Kidney epithelial cell (primary cell): ENCODE measurements at places on chromosomes 11 and 22. TPM values are rescaled to one million over a fixed set of nuclear protein-coding genes. Genes with fewer than 3 reads are reported as not detected.

- DNase-seq, result no peak
Observed at GRCh38 chr11:6397636-6398035, 7.4 kb downstream of the SMPD1 start.

DNA sequence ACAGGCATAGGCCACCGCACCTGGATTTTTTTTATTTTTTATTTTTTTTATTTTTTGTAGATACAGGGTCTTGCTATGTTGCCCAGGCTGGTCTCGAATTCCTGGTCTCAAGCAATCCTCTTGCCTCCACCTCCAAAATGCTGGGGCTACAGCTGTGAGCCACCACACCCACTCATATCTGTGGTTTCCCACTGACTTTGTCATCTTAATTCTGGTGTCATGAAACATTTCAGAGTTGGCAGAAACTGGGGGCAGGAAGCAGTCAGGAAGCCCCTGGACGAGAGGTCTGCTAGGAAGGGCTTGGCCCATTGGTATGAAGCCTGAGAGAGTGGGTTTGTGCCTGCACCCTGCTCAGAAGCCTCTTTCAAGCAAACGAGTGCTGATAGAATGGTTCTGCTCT, 49.1 kb downstream of the COMMD9 start:
- no peak for DNase-seq

- DNase-seq, result no peak
Observed at GRCh38 chr22:21697880-21698279, 32.1 kb downstream of the PPIL2 start.

DNA sequence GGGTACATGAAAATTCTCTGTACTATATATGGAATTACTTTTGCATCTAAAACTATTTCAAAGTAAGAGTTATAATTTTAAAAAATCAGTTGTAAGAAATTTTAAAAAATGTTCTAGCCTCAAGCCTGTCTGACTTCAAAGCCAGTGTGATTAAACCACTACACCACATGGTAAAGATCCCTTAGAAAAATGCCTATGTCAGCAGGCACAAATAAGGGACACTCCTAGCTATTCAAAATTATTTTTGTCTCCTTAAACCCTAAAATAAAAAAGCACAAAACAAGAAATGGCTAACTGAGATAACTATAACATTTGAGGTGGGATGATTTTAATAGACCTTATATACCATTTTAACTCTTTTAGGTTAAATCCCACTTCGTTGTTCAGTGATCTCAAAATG, 64.0 kb upstream of the LIN7C start:
- DNase-seq, result no peak

- DNase-seq, result peak; percentile 85
Observed at GRCh38 chr11:77705195-77705875, 67.7 kb upstream of the CLNS1A start.

DNA sequence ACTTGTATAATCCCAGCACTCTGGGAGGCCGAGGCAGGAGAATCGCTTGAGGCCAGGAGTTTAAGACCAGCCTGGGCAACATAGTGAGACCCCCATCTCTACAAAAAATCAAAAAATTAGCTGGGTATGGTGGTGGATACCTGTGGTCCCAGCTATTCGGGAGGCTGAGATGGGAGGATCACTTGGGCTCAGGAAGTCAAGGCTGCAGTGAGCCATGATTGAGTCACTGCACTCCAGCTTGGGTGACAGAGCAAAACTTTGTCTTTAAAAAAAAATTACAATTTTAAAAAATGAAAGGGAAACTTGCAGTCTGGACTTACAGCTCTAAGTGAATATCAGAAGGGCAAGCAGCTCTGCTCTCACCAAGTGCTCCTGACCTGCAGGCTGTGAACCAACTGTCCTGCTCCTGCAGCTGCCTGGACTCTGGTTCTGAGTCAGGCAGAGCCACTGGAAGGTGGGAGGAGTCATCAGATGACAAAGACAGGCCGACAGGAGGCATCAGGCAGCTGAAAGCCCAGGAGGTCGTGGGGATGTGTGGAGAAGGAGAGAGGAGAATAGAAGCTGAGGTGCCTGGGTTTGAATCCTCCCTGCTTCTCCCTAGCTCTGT, 9.6 kb downstream of the SMTNL1 start:
- no peak for DNase-seq

DNA sequence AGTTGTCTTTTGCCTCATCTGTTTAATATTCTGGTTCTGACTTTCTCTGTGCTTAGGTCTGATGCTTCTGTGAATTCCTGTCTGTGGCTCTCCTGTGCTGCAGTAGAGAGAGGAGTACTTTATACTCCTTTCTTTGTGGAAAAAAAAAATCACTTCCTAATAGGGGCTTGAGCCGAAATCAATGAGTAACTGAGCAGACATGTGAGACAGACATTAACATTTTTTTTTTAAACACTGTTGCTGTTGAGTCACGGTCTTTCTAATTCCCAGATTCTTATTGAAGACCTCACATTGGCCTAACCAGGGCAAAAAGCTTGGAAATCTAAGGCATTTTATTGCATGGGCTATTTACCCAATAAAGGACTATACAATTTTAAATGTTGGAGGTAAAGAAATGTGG, 86.1 kb downstream of the GRM5 start:
- peak; percentile 83 for DNase-seq

GRCh38 chr11:79421820-79422219, 19.0 kb downstream of the TENM4 start:
- no peak for DNase-seq

The HYOU1 gene
- total RNA-seq, result 280 and 303 TPM in 2 replicates

The C22orf15 gene
- 0.34 TPM in 1 of 2 replicates, not detected in the other for total RNA-seq

The SLC43A1 gene
- 12.5 and 16.7 TPM in 2 replicates for total RNA-seq

The TRMT112 gene
- 307 and 366 TPM in 2 replicates for total RNA-seq
